ENCODE measurements at places on chromosomes 7 and 10.

GRCh38 chr7:71507680-71508602, 376.0 kb downstream of the GALNT17 start:
- no peak overlapping the region for H3K27ac ChIP-seq
- DNase-seq, result no peak
- no peaks in the 10 kb centered on the region for H3K27me3 ChIP-seq

GRCh38 chr10:128307820-128308219, 181.6 kb upstream of the MKI67 start:
- peaks cover 3% of the 10 kb centered on the region for H3K4me1 ChIP-seq
- DNase-seq, result no peak
- no peaks in the 10 kb centered on the region for H3K27me3 ChIP-seq

DNA sequence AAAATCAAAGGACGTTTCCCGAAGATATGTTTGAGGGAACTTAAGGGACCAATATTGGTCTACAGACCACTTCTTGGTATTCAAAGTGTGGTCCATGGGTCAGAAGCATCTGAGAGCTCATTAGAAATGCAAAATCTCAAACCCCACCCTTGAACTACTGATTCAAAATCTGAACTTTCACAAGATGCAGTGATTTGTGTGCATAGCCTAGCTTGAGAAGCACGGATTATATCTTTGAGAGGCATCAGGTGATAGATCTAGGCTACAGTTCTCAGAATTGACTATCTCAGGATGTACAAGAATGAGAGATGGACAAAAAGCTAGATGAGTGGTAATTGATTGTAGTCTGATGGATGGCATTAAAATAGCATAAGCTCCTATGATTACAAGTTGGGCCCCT, 19.5 kb downstream of the CYP3A4 start:
- H3K4me1 ChIP-seq, result peaks cover 5% of the 10 kb centered on the region
- DNase-seq, result no peak
- H3K4me3 ChIP-seq, result no peak overlapping the region
- H3K36me3 ChIP-seq, result no peaks in the 10 kb centered on the region
- no peaks in the 10 kb centered on the region for H3K27me3 ChIP-seq

DNA sequence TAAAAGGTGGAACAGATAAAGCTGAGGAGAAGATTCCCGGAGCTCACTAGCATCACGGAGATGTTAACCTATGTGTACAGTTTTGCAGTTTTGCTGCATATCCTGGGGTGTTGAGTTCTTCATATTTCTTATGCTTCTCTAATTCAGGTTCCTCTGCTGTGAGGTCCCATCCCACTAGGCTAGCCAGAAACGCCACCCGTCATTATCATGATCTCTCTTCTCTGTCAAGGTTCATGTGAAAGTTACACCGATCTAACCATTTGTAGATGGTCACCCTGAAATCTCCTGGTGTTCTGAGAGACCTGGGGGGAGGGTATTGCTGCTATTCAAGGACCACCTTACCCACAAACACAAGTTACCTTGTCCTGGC, 136.3 kb downstream of the CCDC71L start:
- H3K36me3 ChIP-seq, result no peaks in the 10 kb centered on the region
- no peaks in the 10 kb centered on the region for H3K27me3 ChIP-seq
- H3K4me1 ChIP-seq, result no peaks in the 10 kb centered on the region
- no peak for DNase-seq
- H3K27ac ChIP-seq, result no peak overlapping the region

- no peaks in the 10 kb centered on the region for H3K27me3 ChIP-seq
- no peak for DNase-seq
- no peak overlapping the region for H3K27ac ChIP-seq
- no peak overlapping the region for H3K4me3 ChIP-seq
Measured at GRCh38 chr10:113337142-113337541, 215.7 kb upstream of the HABP2 start.

DNA sequence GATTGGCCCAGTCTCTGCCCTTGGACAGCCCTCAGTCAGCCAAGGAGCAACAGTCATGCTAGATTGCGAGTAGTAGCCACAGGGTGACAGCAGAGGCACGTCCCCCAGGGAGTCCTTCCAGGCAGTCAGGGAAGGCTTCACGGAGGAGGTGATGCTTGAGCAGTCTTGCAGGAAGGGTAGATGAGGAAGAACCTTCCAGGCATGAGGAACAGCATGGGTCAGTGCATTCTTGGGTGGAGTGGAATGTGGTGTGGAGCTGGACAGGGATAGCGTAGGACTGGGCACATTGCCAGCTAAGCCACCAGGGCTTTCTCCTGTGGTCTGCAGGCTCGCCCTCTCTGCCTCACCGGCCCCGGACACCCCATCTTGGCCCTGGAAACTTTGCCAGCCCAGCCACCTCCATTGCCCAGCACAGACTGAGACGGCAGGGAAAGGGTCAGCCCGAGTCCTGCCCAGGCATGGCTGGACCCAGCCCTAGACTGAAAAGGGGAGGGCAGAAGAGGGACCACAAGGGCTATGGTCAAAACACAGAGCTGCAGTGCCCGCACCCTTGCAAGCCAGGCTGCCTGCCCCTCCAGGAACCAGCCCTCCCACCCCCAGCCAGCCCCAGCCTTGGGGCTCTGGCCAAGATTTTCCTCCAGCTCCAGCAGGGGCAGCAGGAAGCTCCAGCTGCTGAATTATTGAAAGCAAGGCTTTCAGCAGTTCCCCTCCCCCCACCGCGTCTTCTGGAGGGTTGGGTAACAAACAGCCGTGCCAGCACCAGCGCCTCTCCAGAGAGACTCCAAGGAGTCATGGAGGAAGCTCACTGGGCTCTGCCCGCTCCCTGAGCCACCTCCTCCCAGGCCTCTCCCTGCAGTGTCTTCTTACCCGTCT, 18.7 kb downstream of the SRRM3 start:
- H3K27me3 ChIP-seq, result no peaks in the 10 kb centered on the region
- H3K4me3 ChIP-seq, result no peak overlapping the region
- no peaks in the 10 kb centered on the region for H3K36me3 ChIP-seq
- H3K4me1 ChIP-seq, result no peaks in the 10 kb centered on the region

- H3K4me3 ChIP-seq, result no peak overlapping the region
- H3K4me1 ChIP-seq, result peaks cover 6% of the 10 kb centered on the region
- H3K36me3 ChIP-seq, result no peaks in the 10 kb centered on the region
- H3K27me3 ChIP-seq, result no peaks in the 10 kb centered on the region
Measured at GRCh38 chr10:93591065-93591808, 9.8 kb downstream of the RBP4 start.

DNA sequence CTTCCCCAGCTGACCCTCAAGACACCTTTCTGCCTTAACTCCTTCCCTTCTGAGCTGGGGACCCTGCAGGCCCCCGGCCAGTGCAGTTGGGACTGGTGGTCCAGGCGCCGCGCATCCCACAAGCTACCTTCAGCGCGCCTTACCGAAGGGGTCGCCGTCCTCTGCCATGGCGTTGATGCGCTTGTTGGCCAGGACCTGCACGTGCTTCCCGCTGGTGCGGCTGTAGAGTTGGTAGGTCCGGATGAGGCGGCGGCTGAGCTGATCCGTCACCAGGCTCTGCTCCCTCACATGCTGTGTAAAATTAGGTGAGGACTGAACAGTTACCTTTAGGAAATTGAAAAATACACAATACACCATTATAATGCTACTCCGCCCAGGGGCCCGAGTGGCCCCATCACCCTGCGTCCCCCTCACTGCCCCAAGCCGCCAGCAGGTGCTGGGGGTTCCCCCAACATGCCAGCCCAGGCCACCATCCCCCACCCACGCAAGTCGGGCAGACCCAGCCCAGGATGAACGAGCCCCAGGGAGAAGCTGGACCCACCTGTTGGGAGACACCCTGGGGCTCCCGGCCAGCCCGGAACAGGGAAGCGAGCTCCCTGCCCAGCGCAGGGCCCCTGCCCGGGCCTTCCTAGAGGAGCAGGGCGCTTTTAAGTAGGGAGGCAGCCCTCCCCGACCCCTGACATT, 1.2 kb downstream of the FGF8 start:
- no peak overlapping the region for H3K27ac ChIP-seq
- H3K4me3 ChIP-seq, result no peak overlapping the region
- DNase-seq, result no peak
- peaks cover 3% of the 10 kb centered on the region for H3K36me3 ChIP-seq
- H3K27me3 ChIP-seq, result peaks cover 70% of the 10 kb centered on the region
- H3K4me1 ChIP-seq, result peaks cover 3% of the 10 kb centered on the region

All from trophoblast cell (in vitro differentiated cells and primary cell).